ENCODE measurements at places on chromosomes 6 and 20.

DNA sequence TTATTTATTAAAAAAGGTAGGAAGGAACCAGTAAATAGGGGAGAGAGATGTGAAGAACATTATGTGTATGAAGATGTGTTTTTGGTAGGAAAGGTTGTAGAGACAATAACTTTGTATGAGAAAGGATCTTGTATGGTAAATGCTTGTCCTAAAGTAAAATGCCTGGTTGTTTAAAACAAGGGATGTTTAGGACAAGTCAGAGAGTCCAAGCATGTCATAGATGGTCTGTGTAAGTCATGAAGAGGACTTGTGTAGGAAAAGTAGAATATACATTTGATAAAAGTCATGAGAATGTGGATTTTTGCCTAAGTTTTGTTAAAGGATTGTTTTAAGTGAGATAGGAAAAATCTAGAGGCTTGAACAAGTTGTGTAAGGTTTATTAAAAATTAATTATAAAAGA lies 325.1 kb downstream of the CDH26 start:
- DNase-seq, result no peak

- DNase-seq, result no peak
These were observed 433.6 kb downstream of the RNF144B start for GRCh38 chr6:18820725-18821124.

DNA sequence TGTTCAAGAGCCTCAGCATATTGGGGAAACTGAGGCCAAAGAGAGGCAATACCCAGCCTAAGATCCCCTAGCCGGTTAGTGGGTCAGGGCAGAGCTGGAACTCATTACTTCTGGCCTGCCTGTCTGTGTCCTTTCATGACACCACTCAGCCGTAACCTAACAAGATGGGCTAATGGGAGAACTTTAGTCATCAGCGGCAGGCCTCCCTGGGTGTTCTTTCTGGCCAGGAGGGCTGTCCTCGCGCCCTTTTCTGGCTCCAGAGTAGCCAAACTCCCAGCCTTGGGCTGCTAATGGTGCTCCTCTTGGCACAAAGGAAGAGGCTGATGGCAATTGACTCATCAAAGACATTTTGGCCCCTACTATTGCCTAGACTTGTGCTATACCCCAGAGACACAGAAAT lies 76.6 kb downstream of the NCR2 start:
- DNase-seq, result no peak

- no peak for DNase-seq
These were observed 21.7 kb upstream of the RANBP9 start for GRCh38 chr6:13733178-13733887.

DNA sequence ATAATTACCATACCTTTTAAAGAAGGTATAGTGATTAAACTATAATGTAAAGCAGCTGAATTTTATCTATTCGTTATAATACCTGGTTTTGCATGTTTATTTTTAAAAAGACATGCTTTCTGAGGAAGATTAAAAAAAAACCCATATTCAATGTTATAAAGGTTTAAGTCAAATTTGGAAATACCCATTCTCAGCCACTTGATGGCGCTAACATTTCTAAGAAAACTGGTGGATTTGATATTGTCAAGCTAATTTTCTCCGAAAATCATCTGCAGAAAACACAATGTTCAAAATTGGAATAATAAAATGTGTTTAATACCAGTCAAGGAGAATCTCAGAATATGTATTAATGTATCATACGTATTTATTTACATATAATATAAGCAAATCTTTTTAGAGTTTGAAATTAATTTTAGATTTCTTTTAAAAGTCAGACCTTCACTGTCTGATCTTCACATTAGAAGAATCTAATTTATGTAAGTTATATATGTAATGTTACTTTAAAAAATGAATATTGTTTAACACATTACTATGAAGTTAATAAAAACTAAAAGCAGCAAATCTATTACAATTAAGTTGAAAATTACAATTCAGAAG lies 35.0 kb downstream of the SHPRH start:
- DNase-seq, result peak; percentile 35

DNA sequence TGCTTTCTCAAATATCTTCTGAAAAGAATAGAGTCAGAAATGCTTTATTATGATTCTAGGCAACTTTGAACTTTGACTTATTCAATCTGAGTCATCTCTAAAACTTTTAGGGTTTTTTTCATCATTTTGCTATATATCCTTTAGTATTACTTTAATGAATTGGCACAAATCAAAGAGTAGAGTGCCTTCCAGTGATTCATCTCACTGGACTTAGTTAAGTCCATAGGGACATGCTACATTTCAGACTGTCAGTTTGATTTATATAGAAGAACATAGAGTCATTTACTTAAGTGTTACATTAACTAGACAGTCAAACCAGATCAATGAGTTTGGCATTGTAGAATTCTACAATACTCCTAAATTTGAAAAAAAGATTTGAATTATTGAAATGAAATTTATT lies 1235.7 kb upstream of the MAP3K7 start:
- no peak for DNase-seq

GRCh38 chr20:32672982-32673851 lies 524 bp downstream of the C20orf203 start:
- peak; percentile 14 for DNase-seq

- no peak for DNase-seq
These were observed 283.0 kb upstream of the NOX3 start for GRCh38 chr6:155738602-155739105.

GRCh38 chr6:138849791-138850190 lies 53.9 kb downstream of the ECT2L start:
- no peak for DNase-seq

GRCh38 chr6:32337186-32337805 lies 34.4 kb downstream of the TSBP1 start:
- DNase-seq, result no peak

DNA sequence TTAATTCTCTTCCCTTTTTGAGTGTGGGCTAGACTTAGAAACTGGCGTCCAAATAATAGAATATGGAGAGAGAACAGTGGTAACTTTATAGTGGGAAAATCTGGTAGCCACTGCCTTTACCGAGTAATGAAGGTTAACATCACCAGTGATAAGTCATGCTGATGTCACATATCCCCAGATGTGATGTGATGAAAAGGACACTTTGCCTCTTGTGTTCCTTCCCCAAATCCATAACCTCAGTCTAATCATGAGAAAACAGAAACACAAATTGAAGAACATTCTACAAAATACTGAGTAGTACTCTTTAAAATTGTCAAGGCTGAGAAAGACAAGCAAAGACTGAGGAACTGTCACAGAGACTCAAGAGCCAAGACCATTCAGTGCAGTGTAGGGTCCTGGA lies 17.8 kb downstream of the ANKS1A start:
- DNase-seq, result no peak

GRCh38 chr6:110529355-110529754 lies 52.9 kb upstream of the SLC22A16 start:
- DNase-seq, result no peak

DNA sequence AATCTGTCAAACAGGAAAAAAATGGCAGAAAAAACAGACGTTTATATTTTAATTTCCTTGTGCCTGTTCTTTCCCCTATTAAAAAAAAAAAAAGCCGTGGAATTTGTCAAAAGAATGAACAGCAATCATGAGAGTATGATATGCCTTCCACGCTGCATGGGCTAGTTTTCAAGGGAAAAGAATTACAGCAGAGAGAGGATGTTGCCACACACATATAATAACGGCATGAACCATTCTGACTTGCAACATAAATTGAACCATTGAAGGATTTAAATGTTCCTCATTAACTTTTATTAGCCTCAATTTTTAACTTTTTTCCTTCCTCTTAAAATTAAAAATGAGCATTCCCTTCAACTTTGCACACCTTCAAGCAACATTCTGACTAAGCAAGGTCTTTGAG lies 301.8 kb downstream of the FOXC1 start:
- no peak for DNase-seq

GRCh38 chr20:57748601-57749130 lies 38.9 kb upstream of the PMEPA1 start:
- DNase-seq, result peak; percentile 43

- DNase-seq, result peak; percentile 64
These were observed 13.2 kb upstream of the TFB1M start for GRCh38 chr6:155327326-155328073.

- no peak for DNase-seq
These were observed 34.5 kb upstream of the PCMTD2 start for GRCh38 chr20:64220891-64221527.

- DNase-seq, result no peak
These were observed 102.8 kb upstream of the BEND3 start for GRCh38 chr6:107218142-107218541.

GRCh38 chr20:20450521-20450920 lies 82.6 kb downstream of the INSM1 start:
- no peak for DNase-seq

DNA sequence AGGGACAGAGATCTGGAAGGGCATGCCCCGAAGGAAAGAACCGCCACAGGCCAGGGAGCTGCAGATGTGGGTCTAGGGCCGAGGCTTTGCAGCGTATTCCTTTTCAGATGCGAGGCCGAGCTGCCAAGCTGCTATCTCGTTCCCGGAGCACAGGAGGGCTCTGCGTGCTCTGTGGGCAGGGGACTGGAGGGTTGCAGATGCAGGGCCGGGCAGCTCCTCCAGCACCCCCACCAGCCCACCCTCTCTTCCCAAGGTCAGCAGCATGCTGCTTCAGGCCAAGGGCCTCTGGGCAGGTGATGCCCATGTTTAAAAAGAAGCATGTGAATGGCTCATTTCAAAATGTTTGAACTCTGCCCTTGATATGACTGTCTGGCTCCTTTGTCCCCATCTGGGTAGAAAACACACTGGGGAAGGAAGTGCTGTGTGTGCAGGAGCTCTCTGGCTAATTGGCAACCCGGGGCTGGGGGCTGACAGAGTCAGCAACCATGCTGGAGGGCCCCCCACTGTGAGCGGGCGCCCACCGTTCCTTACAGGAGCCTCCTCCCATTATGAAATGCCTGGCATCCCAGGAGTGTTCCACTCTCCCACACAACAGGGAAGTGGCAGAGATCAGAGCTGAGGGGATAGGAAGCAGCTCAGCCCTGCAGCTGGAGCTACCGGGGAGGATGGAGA lies 353.3 kb downstream of the ZFAND3 start:
- no peak for DNase-seq

- no peak for DNase-seq
These were observed 291.7 kb downstream of the SLC35F1 start for GRCh38 chr6:118198746-118199145.

DNA sequence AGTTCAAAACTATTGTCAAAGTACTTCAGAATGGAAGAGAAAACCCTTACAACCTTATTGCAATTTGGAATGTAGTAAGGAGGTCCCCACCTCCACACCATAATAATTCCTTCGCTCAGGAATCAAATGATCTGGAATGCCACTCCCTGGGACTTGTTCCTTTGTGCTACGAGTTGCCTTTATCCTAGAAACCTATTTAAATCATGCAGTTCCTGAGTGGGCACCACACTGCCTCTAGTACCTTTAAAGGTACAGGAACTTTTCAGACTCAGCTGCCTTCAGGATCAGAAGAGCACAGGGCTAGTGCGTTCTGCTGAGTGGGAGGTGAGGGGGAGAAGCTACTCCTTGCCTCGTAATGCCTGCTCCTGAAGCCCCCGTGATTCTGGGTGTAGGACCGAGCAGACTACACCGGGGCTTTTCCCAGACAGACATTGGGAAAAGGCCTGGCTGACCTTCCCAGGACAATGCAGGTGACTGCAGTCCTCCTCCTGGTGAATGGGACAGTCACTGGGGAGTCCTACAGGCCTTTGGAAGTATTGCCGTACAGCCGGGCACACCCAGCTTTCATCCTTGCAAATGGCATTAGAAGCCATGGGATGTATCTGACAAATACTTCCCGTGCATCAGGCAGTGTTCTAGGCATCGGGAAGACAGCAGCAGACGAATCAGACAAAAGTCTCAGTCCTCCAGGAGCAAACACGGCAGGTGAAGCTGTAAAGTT lies 11.8 kb upstream of the TUBB2B start:
- no peak for DNase-seq

DNA sequence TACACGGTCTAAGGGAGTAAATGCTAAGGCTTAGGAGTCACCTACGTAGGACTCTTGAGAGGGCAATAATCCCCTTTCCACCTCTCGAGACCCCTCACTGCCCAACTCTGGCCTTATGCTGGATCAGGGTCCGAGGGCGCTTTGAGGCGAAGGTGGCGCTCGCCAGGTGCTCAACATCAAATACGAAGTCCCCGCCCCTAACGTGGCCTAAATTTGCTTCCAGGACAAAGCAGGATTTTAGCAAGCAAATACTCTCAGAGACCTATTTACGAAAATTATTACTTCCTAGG lies 406 bp upstream of the TRIM26 start:
- DNase-seq, result no peak

- no peak for DNase-seq
These were observed 14.6 kb upstream of the ARMC12 start for GRCh38 chr6:35722121-35722761.

DNA sequence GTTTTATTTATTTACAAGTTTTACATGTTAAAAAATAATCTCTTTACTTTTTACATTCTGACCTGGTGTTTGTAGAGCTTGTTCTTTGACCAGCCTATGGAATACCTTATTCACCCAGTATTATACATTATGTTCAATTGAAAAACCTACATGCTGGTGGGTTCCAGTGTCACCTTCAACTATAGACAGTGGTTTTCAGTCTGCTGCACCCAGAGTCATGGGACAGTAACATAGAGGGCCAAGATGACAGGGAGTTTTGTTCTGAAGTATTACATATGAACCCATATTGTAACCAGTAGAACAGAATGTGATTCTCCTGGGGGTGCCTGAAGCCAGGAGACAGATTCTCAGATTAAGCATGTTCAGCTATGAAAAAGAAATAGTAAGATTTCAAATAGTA lies 139.5 kb upstream of the SCGN start:
- DNase-seq, result no peak

- peak; percentile 73 for DNase-seq
These were observed 31.7 kb upstream of the CCR6 start for GRCh38 chr6:167091026-167091804.

Measured in CD4-positive, alpha-beta T cell treated with Interleukin-4 for 4 hours (primary cell).